PC-9 (cell line): ENCODE measurements at places on chromosomes 12 and 14. TPM values are rescaled to one million over a fixed set of nuclear protein-coding genes. Genes with fewer than 3 reads are reported as not detected.

- no peak for DNase-seq
These were observed 15.0 kb downstream of the C1S start for GRCh38 chr12:7075518-7075917.

- peak; percentile 89 for DNase-seq
These were observed 11.2 kb downstream of the MOK start for GRCh38 chr14:102293781-102294180.

- DNase-seq, result no peak
These were observed 2.0 kb downstream of the CRY1 start for GRCh38 chr12:107091381-107091780.

DNA sequence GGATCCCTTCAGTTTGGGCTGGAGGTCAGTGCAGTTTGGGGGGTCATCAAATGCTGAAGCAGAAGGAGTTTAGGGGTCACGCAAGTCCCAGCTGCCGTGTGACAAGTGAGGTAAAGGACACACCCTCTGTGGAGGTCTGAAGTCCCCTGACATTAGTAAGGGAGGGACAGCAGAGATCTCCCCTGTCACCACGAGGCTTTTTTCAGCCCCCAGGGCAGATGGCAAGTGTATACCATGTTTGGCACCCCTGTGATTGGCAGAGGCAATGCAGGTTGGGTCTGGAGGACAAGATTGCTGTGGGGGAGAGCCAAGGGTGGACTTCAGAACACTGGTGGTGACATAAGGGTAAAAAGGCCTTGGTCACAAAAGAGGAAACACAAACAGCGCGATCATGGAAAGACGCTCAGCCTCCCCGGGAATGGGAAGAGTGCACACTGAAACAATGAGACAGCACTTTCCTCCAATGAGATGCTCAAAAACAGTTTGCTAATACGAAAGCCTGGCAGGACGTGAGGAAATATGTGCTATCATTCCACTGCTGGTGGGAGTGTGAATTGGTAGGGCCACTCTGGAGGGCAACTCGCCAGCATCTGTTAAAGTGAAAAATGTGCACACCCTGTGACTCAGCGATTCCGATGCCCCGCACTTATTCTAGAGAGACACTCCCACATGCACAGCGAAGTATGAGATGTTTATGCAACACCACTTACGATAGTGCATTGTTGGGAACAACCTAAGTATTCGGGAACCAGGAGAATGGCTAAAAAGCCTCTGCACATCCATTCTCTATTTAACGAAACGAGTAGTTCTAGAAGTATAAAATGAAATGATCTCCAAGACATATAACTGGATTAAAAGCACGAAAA, 14.4 kb upstream of the CD27 start:
- DNase-seq, result peak; percentile 97

DNA sequence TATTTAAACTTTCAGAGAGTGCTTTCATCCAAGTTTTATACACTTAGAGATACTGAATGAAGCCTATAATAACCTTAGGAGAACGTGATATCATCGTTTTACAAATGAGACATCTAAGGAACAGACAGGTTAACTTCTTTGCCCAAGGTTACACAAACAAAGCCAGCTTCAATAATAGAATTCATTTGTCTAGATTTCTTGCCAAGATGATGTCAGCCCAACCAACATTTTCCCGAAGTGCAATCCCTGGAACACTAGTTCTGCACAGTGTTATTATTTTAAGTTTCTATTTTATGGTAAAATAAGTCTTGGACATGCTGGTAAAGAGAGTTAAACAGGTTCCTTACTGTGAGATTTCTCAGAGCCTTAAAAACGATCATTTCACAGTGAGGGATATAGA, 174.6 kb downstream of the SLC25A21 start:
- no peak for DNase-seq

- peak; percentile 89 for DNase-seq
These were observed 5.7 kb upstream of the KLRK1 start for GRCh38 chr12:10395390-10395998.

- DNase-seq, result no peak
These were observed 217.9 kb upstream of the GRIP1 start for GRCh38 chr12:66896797-66897196.

DNA sequence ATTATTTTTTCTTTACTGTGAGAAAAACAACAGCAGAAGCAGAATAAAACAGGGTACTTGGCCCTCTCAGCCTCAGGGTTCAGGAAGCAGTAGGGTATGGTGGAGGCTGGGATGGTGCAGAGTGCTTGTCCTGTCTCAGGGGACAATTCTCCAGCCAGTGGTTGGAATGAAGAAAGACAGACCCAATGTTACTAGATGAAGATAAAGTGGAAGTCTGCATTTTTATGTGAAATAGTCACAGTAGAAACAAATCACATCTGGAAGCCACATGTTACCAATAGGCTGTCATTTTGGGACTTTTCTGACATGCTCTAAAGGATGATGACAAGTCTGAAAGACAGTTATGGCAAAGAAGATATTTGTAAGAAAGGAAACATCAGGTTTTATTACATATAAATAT, 32.3 kb downstream of the PROX2 start:
- DNase-seq, result no peak

DNA sequence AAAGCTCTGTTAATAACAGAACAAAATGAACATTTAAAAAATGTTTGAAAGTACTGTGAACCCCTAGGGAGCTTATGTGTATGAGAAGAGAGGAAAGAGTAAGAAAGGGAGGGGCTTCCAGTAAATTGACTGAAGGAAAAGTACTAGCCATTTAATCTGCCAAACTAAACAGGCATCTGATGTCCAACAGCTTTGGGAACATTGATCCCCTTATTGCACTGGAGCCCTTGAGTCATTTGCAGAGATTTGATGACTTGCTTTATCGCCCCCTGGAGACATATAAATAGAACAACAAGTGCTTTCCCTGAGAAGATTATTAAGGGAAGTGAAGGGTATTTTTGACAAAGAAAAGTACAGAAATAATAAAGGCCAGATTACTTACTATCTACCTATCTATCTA, 319.3 kb upstream of the NOVA1 start:
- no peak for DNase-seq

- DNase-seq, result no peak
These were observed 8.7 kb downstream of the ITGA7 start for GRCh38 chr12:55698965-55699364.

DNA sequence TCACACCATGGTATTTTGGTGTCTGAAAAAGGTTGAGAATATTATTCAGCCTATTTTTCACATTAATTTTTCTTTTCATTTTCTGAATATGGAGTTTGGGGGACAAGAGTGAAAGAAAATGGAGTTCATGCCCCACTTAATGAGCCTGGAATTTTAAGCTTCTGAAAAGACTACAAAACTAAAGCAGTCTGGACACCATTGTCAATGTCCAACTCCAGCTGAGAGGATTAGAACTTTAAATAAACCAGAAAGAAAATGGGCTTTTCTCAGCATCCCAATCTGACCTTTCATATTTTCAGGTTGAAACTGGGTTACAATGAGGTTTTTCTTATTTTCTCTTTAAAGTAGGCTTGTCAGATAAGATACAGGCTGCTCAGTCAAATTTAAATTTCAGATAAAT, 207.7 kb downstream of the SLC6A15 start:
- no peak for DNase-seq

- no peak for DNase-seq
These were observed 2.2 kb upstream of the NXPH4 start for GRCh38 chr12:57214398-57214781.

DNA sequence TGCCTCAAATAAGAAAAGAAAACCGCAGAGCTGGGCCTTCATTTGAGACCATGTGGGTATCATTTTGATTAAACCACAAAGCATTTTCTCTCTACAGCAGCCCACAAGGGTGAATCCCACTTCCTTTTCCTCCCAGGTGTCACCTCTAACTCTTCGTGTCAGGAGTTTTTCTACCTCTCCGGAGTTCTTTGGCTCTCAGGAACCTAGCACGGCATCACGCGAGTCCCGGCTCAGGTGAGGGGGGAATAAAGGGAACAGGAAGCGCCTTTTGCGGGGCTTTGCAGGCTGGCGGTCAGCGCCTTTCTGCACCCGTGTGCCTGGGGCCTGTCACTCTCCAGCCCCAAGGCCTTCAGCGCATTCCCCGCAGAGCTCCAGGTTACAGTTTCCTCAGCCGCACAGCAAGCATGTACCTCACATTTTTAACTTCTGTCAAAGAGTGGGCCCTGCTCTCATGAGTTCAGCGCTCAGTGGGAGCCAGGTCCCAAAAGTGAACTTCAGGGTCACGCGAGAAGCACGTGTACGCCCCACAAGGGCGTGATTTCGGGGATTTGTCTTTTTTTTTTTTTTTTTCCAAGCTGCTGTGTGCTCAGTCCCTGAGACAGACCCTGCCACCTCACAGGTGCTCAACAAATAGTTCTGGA, 740 bp upstream of the PRPF40B start:
- DNase-seq, result peak; percentile 39

- DNase-seq, result no peak
These were observed 34.2 kb downstream of the DAO start for GRCh38 chr12:108914121-108914531.

The DDX11 gene
- total RNA-seq, result 191 and 196 TPM in 2 replicates

The NAV3 gene
- 4.2 and 13.6 TPM in 2 replicates for total RNA-seq

The TDP1 gene
- 12.6 and 12.8 TPM in 2 replicates for total RNA-seq

The GDF3 gene
- not detected in 2 replicates for total RNA-seq

The RNASE2 gene
- total RNA-seq, result not detected in 2 replicates

The ITGB7 gene
- total RNA-seq, result 2.4 and 3.3 TPM in 2 replicates

The LBHD2 gene
- 0.52 and 0.78 TPM in 2 replicates for total RNA-seq

The UBC gene
- total RNA-seq, result 748 and 783 TPM in 2 replicates

The KRT79 gene
- 0.28 TPM in 1 of 2 replicates, not detected in the other for total RNA-seq

The KRT2 gene
- not detected in 2 replicates for total RNA-seq

The SLC25A3 gene
- 572 and 697 TPM in 2 replicates for total RNA-seq

The ACOT6 gene
- total RNA-seq, result not detected in 2 replicates
